Central memory CD8-positive, alpha-beta T cell (primary cell): ENCODE measurements at places on chromosomes 6 and 20.

- DNase-seq = no peak
Measured at GRCh38 chr6:134419716-134420115, 101.8 kb upstream of the SGK1 start.

- no peak for DNase-seq
Measured at GRCh38 chr6:136252441-136252840, 2.3 kb upstream of the MTFR2 start.

- DNase-seq = no peak
Measured at GRCh38 chr6:82000551-82000950, 247.0 kb downstream of the IBTK start.

DNA sequence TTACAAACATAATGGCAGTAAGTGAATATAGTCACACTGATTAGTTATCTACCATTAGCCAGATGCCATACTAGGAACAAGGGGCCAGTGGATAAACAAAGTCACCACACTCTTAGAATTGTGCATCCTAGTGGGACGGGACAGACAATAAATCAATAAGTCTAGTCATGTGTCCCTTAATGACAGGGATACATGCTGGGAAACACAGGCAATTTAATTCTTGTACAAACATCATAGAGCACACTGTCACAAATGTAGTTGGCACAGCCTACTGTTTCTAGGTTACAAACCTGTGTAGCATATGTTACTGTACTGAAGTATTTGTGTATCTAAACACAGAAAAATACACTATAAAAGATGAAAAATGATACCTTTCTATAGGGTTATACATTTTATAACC is 123.0 kb upstream of the FAM184A start:
- no peak for DNase-seq
